ENCODE measurements at places on chromosomes 7 and 10.

GRCh38 chr7:78350391-78350790, 551.8 kb downstream of the PHTF2 start:
- H3K4me3 ChIP-seq = no peak overlapping the region
- no peaks in the 10 kb centered on the region for H3K36me3 ChIP-seq

GRCh38 chr10:25808372-25808771, 125.7 kb upstream of the MYO3A start:
- no peaks in the 10 kb centered on the region for H3K27me3 ChIP-seq
- DNase-seq = no peak
- H3K4me3 ChIP-seq = no peak overlapping the region
- H3K27ac ChIP-seq = no peak overlapping the region

GRCh38 chr10:3911241-3911640, 126.2 kb upstream of the KLF6 start:
- H3K36me3 ChIP-seq = no peaks in the 10 kb centered on the region
- H3K4me1 ChIP-seq = no peaks in the 10 kb centered on the region
- peak overlapping the region; percentile 9 for H3K27ac ChIP-seq

DNA sequence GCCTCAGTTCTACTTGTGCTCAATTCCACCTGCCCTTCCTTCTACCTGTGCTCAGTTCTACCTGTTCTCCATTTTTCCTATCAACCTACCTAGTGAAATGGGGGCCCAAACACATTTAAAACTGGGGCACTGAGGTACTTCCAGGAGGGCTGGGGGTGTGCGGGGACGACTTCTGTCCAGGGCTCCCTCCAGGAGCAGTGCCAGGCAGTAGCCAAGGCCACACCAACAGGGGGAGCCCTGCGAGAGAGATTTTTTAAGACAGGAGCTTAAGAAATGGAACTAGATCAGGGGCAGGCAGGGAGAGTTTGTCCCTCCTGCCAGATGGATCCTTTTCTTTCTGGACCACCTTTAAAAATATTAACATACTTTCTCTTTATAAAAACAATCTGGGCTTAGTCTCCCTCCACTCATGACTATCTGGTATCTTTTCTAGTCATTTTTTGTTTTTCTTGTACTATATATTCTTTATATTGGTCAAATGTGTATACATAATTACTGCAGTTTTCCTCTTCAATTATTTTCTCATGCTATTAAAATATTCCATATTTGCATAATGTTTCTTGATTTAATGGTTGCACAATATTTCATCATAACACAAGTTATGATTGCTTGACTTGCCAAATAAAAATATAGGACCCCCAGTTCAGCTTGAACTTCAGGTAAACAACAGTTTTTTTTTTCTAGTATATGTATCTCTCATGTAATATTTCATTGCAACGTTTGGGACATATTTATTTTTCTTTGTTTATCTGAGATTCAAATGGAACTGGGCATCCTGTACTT, 47.3 kb upstream of the INSYN2A start:
- H3K27me3 ChIP-seq = peaks cover 8% of the 10 kb centered on the region
- peak overlapping the region; percentile 22 for H3K27ac ChIP-seq
- DNase-seq = peak; percentile 69

DNA sequence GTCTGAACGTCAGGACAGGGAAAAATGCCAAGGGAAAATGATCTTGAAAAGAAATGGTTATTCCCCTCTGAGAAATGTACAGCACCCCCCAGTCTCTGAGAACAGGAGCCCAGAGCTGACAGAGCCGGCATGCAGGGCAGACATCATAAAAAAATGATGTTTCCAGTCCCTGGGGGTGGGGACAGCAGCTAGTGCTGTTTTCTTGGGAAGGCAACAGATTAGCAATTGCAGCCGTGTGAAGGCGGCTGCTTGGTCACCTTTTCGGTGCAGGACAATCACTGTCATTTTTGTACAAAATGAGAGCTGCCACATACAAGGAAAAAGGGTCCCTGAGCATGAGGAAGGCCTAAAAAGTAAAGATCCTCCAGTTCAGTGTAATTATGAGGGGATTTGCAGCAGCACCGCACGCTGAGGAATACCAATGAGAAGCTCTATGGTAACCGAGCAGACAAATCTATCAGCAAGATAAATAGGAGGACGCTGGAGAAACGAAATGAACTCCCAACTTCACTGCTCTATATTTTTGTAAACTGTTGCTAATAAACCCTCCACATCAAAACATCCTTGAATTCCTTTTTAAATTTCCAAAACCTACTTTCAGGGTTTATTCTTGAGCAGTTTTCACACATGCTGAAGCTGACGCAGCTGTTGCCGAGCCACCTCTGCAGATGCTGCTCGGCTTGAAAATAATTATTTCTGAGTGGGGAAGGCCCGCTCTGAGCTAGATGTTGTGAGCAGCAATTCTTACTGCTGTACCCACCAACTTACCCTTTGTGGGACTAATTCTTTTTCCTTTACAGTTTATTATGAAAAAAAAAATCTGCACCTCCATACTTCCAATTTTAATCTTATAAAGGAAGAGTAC, 98.2 kb upstream of the NEBL start:
- no peak for DNase-seq
- no peaks in the 10 kb centered on the region for H3K4me1 ChIP-seq

DNA sequence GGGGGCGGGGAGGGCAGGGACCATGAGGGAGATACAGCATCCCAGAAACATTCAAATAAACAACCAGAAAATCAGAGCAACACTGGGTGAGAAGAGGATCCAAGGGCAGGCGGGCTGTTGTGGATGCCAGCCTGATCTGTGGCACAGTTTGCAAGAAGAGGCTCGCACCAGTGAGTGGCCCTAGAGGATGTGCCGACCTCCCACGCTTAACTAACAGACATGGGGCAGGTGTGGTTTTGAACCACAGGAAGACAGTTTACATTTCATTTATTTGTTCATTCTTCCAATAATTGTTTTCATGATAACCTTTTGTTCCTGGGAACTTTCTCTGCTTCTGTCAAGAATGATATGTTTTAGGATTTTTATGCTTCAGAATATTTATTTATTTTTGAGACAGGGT, 115.6 kb downstream of the ZNF248 start:
- no peaks in the 10 kb centered on the region for H3K27me3 ChIP-seq
- no peaks in the 10 kb centered on the region for H3K4me1 ChIP-seq
- H3K4me3 ChIP-seq = no peak overlapping the region
- DNase-seq = no peak

GRCh38 chr7:107828540-107828939, 25.5 kb upstream of the SLC26A3 start:
- H3K36me3 ChIP-seq = no peaks in the 10 kb centered on the region
- peaks cover 8% of the 10 kb centered on the region for H3K27me3 ChIP-seq
- H3K4me3 ChIP-seq = no peak overlapping the region
- H3K4me1 ChIP-seq = no peaks in the 10 kb centered on the region

DNA sequence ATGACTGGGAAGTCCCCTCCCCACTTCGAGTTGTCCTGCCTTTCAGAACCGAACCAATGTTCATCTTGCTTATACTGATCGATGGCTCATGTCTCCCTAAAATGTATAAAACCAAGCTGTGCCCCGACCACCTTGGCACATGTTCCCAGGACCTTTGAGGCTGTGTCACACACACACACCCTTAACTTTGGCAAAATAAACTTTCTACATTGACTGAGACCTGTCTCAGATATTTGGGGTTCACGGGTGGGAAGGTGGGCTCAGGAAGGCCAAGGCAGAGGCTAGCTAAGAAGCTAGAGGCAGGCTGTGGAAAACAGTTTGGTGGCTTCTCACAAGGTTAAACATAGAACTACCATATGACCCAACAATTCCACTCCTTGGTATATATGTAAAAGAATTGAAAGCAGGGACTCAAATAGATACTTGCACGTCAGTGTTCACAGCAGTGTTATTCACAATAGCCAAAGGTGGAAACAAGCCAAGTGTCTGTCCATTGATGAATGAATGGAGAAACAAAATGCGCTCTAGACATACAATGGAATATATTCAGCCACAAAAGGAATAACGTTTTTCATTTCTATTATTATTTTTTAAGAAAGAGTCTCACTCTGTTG, 15.4 kb downstream of the PRF1 start:
- H3K27me3 ChIP-seq = no peaks in the 10 kb centered on the region
- no peaks in the 10 kb centered on the region for H3K36me3 ChIP-seq
- DNase-seq = peak; percentile 29
- H3K27ac ChIP-seq = peak overlapping the region; percentile 63

DNA sequence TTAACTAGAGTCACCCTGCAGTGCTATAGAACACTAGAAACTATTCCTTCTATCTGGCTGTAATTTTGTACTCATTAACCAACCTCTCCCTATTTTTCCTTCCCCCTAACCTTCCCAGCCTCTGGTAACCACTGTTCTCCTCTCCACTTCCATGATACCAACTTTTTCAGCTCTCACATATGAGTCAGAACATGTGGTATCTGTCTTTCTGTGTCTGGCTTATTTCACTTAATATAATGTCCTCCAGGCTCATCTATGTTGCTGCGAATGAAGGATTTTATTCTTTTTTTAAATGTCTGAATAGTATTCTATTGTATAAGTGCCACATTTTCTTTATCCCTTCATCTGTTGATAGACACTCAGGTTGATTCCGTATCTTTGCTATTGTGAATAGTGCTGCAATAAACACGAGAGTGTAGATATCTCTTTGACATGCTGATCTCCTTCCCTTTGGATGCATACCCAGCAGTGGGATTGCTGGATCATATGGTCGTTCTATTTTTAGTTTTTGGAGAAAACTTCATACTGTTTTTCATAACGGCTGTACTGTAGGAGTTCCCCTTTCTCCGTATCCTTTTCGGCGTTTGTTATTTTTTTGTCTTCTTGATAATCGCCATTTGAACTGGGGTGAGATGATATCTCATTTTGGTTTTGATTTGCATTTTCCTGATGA, 101.4 kb downstream of the FAM107B start:
- DNase-seq = no peak
- H3K4me1 ChIP-seq = peaks cover 17% of the 10 kb centered on the region
- H3K36me3 ChIP-seq = no peaks in the 10 kb centered on the region
- H3K27ac ChIP-seq = no peak overlapping the region

GRCh38 chr10:79336276-79336675, 11.0 kb upstream of the PPIF start:
- H3K36me3 ChIP-seq = peaks cover 6% of the 10 kb centered on the region
- peak overlapping the region; percentile 10 for H3K27ac ChIP-seq
- no peaks in the 10 kb centered on the region for H3K27me3 ChIP-seq
- peaks cover 32% of the 10 kb centered on the region for H3K4me1 ChIP-seq

DNA sequence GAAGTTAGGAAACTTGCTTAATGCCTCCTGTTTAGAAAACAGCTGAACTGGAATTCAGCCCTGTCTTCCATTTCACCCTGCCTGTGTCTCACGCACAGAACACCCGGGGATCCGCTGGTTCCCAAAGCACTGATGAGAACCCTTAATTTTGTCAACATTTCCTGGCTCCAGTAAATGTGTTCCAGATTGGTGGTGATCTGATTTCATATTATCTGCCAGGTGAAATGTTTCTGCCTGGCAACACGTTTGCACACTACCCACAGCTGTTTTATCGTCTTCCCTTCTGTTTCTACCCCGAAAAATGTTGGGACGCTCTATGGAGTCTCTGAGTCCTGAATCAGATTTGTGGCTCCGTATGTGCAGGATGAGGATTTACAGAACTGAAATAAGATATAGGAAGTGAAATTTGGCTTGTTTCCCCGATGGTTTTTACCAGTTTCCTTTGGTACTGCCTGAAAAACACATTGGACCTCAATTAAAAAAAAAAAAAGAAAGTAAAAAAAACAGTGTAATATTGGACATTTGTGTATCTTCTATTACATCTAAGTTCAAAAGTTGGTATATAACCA, 29.0 kb downstream of the MRC1 start:
- H3K4me1 ChIP-seq = peaks cover 6% of the 10 kb centered on the region
- peaks cover 28% of the 10 kb centered on the region for H3K27me3 ChIP-seq
- no peak overlapping the region for H3K4me3 ChIP-seq
- no peak for DNase-seq
- H3K36me3 ChIP-seq = no peaks in the 10 kb centered on the region
- no peak overlapping the region for H3K27ac ChIP-seq
